ENCODE measurements at places on chromosomes 16 and 17.

DNA sequence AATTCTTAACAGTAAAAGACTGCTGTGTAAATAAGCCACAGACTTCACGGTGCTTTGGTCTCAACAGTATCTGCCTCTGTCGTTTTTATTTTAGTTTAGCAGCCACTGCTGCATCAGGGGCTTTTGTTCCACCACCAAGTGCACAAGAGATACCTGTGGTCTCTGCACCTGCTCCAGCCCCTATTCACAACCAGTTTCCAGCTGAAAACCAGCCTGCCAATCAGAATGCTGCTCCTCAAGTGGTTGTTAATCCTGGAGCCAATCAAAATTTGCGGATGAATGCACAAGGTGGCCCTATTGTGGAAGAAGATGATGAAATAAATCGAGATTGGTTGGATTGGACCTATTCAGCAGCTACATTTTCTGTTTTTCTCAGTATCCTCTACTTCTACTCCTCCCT is 7.9 kb downstream of the HERPUD1 start:
- no peak for DNase-seq

DNA sequence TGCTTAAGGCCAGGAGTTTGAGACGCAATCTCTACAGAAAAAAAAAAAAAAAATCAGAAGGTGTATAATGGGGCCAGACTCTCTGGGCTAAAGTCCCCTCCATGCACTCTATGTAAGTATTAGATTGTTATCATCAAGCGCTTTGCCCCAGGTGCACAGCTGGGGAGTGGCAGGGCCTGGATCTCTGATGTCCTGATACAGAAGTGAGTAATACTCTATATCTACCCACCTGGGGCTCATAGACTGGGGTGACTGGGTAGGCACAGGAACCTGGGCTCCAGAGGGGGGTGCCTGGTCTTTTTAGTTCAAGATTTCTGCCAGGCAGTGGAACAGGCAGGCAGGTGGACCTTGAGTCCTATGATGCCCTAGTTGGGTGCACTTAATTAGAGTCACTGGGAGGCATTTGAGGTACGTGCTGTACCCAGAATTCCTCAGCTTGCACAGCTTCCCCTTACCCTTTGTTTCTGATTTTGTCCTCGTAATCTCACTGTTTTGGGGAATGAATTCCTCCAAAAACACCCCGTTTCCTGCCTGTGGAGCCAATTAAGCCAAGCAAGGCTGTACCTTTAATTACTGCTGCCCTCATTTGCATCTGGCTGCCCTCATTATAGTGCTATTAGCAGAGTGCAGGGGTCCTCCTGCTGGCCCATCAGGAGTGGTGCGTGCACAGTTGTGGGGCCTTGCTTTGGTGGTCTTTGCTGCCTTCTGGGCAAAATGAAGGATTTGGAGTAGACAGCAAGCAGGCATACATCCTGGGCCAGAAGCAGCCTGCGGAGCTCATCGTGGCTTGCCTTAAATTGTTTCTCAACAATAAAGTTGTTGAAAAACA is 239.0 kb downstream of the SNX29 start:
- no peak for DNase-seq

DNA sequence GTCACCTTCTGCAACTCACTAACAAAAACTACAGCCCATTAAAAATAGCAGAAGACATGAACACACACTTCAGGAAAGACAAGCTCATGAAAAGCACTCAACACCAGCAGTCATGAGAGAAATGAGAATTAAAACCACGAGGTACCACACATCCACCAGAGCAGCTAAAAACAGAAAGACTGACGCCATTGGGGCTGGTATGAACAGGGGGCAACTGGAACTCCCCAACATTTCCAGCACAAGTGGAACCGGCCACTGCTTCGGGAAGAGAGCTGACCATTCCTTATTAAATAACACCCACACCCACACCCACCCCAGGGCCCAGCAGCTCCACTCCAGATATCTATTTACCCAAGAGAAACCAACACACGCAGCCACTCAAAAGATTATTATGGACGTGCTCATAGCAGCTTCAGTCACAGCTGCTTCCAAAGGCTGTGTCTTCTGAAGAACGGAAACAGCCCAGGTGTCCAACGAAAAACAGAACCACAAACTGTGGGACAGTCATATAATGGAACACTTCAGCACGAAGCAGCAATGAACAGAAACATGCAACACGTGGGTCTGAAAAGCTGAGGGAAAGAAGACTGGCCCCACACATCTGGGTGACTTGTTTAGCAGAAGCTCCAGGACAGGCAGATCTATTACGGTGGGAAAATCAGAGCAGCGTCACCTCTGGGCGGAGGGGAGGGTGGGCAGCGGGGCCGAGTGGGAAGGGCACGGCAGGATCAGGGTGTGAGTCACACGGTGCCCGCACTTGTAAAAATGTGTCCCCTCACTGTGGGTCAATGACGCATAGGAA is 41.1 kb downstream of the KLHDC4 start:
- DNase-seq: no peak

DNA sequence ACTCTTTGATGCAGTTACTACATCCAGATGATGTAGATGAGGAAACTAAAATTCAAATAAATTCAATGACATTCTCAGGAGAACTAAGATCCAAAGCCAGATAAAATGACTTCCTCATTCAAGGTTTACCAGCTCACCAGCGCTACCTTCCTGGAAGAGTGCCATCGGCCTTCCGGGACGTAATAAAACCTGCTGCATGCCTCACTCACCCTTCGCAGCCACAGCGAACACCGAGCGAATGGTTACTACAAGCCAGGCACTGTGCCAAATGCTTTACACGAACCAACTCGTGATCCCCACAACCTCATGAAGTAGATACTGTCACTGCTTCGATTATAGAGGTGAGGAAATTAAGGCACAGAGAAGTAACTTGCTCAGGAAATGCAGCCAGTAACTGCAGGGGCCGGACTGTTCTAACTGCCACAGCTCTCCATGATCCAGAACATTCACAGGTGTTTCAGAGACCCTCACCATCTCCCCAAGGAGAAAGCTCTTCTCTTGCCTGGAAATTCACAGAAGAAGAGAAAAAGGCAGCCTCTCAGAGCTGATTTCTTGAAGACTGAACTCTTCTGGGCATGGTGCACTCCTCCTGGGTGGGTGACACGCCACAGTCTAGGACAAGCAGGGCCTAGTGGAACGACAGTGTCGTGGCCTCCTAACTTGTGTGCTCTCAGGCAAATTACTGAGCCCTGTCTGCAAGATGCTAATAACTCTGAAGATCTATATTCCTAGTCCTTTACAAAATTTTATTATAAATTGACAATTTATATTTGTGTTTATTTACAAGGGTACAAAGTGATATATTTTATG is 46.8 kb downstream of the HIC1 start:
- no peak for DNase-seq

DNA sequence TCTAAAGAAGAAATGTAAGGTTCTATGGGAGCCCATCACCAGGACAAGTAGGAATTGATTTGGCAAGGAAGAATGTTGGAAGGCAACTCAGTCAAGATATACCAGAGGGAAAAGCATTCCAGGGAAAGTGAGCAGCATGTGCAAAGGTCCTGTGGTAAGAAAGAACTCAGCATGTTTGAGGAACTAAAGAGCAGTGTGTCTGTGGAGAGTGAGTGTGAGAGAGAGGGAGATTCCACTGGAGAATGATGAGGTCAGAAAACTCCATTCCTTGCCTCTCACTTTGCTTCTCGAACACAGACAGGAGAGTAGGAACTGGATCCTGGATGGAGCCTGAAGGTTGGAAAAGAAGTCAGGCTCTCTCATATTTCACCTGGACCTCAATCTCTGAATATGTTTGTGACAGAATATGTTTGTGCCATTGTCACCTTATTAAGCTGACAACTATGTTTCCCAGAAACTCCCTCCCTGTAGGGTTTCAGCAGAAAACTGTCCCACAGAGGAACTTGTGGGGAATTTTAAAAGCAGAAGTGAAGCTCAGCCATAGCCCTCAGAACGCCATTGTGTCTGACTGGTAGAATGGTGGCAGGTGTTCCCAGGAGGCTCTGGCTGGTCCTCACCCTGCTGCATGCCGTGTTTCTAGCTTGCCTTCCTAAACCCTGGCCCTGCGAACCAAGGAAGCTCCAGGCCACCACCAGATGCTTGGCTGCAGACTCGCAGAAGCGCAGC is 382.4 kb upstream of the XYLT1 start:
- DNase-seq: no peak

GRCh38 chr17:28381141-28381825 is 9.8 kb downstream of the SARM1 start:
- DNase-seq: no peak

- no peak for DNase-seq
These were observed 530 bp downstream of the GSG1L start for GRCh38 chr16:28062847-28063521.

- no peak for DNase-seq
These were observed 152.7 kb upstream of the ERCC4 start for GRCh38 chr16:13767215-13767614.

GRCh38 chr16:51426276-51426675 is 275.2 kb upstream of the SALL1 start:
- no peak for DNase-seq

DNA sequence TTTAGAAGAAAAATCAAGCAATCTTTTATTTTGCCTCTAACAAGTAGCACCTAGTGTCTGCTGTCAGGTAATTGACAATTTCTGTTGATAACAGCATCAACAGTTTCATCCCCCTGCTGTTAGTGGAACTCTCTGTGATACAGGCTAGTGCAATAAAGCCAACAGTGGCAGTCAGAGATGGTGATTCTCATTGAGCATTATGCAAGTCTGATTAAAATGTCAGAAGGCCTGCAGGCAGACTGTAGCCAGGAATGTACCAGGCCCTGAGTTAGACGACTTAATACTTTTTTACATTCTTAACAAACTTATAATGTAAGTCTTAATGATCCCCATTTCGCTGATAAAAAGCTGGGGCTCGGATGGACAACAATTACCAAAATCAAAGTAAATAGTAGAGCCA is 14.6 kb downstream of the CYLD start:
- DNase-seq: no peak

- no peak for DNase-seq
These were observed 325.6 kb downstream of the SLC39A11 start for GRCh38 chr17:72766761-72767356.

DNA sequence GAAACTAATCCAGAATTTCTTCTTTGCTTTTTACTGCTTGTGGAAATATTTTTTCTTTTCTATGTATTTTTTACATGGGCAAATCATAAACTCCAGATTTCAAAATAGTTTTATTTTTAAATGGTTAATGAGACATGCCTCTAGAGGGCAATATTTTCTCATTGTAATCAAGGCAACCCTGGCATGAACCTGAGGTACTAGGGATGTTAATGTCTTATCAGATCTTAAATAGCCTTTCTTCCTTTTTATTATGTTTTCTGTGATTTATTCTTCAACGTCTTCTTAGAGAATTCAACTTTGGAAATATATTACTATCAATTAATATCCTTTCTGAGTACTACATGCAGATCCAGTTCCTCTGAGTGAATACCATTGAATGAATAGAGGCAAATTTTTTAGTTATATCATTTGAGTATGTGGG is 324.7 kb downstream of the BCAS3 start:
- DNase-seq: no peak

DNA sequence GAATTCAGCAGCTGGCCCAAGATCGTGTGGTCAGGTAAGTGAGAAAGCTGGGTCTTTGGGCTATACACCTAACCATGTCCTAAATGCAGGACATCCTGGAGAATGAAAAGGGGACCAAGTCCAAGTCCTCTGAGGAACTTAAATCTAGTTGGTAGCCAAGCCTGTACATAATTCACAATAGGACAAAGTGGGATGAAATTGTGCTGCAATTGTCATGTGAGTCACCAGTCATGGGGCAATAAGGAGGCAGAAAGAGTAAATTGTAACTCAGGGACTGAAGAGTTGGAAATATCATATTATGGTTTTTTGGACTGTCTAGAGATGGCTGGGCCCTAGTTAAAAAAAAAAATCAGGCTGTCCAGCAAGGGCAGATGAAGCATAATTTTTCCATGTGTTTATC is 202.6 kb downstream of the CYLD start:
- no peak for DNase-seq

GRCh38 chr17:49592263-49592662 is 16.6 kb downstream of the NXPH3 start:
- DNase-seq: no peak

GRCh38 chr17:81387100-81388090 is 7.9 kb upstream of the BAHCC1 start:
- no peak for DNase-seq

- DNase-seq: no peak
These were observed 942 bp downstream of the LDAF1 start for GRCh38 chr16:21159281-21159951.

GRCh38 chr17:77875881-77876509 is 82.5 kb upstream of the TNRC6C start:
- no peak for DNase-seq

- DNase-seq: peak; percentile 80
These were observed 1.6 kb downstream of the PITPNC1 start for GRCh38 chr17:67378454-67379250.

DNA sequence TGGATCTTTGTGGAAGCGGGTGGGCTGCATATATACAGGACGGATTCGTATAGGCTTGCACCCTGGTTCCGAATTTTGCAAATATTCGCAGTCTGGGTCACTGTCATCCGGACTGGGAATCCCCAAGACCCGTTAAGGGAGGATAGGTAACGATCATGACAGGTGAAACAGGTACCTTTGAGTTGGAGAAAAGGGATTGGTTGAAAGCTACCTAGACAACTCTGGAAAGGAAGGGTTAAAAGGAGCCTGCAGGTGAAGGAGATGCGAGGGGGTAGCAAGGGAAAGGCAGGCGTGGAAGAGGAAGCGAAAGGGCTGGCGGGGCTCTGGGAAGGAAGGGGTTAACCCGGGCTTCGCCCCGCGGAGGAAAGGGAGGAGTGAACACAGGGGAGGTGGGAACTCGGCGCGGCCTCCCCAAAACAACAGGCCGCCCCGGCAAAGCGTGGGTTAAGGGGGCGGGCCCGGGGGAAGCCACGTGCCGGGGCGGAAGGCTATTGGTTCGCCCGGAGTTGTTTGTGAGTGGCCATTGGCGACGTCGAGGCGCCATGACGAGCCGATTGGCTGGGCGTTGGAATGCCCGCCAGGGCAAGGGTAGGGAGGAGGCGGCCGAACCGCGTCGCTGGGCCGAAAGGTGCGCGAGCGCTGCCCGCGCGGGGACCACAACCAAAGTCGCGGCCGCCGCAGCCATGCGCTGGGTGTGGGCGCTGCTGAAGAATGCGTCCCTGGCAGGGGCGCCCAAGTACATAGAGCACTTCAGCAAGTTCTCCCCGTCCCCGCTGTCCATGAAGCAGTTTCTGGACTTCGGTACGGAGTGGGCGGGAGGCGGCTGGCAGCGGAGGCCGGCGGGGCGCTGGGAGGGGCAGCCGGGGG is at the start of gene PDK2:
PDK2 (plus strand) TSS at position 599 of the 867 bp plus-strand sequence; CDS start at position 684, 85 bp downstream.
- peak; percentile 95 for DNase-seq

GRCh38 chr17:48054238-48055185 is 6.4 kb downstream of the NFE2L1 start:
- no peak for DNase-seq

GRCh38 chr16:11125936-11126335 is 130.1 kb downstream of the SOCS1 start:
- DNase-seq: no peak

- DNase-seq: no peak
These were observed 416 bp downstream of the METTL26 start for GRCh38 chr16:635573-636205.

- no peak for DNase-seq
These were observed 115.5 kb upstream of the SMURF2 start for GRCh38 chr17:64777415-64778239.
